NCI-H748 treated with DMSO at 0.1 percent for 48 hours (cell line): ENCODE measurements at places on chromosomes 1 and 21.

GRCh38 chr1:51203121-51203873, 32.8 kb upstream of the RNF11 start:
- no peak for DNase-seq

DNA sequence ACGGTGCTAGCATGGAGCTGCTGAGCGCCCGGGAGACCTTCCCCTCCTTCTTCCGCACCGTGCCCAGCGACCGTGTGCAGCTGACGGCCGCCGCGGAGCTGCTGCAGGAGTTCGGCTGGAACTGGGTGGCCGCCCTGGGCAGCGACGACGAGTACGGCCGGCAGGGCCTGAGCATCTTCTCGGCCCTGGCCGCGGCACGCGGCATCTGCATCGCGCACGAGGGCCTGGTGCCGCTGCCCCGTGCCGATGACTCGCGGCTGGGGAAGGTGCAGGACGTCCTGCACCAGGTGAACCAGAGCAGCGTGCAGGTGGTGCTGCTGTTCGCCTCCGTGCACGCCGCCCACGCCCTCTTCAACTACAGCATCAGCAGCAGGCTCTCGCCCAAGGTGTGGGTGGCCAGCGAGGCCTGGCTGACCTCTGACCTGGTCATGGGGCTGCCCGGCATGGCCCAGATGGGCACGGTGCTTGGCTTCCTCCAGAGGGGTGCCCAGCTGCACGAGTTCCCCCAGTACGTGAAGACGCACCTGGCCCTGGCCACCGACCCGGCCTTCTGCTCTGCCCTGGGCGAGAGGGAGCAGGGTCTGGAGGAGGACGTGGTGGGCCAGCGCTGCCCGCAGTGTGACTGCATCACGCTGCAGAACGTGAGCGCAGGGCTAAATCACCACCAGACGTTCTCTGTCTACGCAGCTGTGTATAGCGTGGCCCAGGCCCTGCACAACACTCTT, 1.1 kb downstream of the TAS1R3 start:
- no peak for DNase-seq

- peak; percentile 86 for DNase-seq
These were observed 35.1 kb downstream of the SLC2A1 start for GRCh38 chr1:42923367-42924081.

- no peak for DNase-seq
These were observed 311.9 kb downstream of the PCP4 start for GRCh38 chr21:40179166-40179565.

GRCh38 chr1:33257772-33258712, 1.8 kb downstream of the ZNF362 start:
- no peak for DNase-seq

DNA sequence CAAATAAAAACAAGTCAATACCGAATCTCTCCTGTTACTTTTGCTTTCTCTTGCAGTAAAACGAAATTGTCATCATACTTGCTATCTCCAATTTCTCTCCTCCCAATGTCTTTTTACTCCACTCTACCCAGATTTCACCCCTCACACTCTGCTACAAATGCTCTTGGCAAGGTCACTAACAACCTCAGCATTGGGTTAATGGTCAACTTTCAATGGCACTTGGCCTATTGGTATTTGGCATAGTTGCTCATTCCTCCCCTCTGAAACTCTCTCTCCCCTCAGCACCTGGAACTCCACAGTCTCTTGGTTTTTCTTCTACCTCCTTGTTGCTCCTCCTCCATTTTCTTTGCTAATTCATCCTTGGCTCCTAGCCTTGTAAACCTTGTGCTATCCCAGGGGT, 367.3 kb downstream of the PTPRU start:
- no peak for DNase-seq

DNA sequence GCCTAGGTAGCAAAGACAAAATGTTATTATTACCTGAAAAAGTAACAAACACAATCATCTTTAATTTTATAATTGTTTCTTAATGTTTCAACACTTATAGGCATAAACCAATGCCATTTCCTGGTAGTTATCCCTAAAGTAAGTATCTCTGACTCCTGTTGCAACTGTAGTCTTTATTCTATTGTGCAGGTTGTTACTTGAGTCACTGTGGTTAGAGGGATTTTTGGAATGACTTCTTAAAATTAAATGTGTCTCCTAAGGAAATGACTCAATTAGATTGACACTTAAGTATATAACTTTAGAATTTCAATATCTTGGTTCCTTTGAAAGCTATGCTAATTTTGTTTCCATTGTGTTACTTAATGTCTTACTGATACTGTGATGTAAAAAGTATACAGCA, 143.9 kb downstream of the PHTF1 start:
- no peak for DNase-seq

GRCh38 chr1:184289825-184290550, 96.8 kb upstream of the C1orf21 start:
- no peak for DNase-seq

- DNase-seq: no peak
These were observed 56.1 kb downstream of the GLIS1 start for GRCh38 chr1:53682881-53683280.

GRCh38 chr1:52234708-52235107, 92.8 kb downstream of the ZFYVE9 start:
- no peak for DNase-seq

GRCh38 chr1:237961754-237962153, 71.0 kb upstream of the ZP4 start:
- DNase-seq: no peak

DNA sequence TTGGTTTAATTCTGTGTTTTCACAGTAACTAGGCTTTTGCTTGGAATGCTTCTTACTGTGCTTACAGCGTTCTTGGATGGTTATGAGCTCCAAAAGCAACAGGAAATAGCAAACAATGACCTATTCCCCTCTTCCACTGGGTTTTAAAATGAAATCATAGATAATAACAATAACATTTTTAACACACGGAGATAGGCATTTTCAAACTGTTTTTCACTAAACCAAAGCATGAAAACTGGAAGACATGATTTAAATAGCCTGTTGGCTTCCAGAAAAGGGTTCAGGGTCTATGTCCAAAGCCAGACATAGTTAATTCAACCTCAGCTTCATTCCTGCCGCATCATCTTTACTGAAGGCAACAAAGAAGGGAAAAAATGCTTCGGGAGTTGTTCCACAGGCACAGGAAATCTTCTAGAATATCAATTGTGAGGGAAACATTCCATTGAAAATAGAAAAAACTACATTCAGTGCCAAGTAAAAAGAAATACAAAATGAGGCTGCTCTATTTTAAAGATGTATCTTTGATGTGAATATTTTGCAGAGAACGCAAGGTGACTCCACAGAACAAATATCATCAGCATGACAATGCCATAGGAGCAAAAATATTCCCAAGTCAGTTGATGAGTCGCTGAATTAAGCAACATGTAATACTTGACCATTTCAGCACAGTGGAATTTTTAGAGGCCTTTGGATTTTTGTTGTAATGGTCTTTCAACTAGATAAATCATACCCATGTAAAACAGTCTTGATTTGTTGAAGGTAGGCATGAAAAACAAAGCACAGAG, 80.7 kb downstream of the NID1 start:
- DNase-seq: no peak

DNA sequence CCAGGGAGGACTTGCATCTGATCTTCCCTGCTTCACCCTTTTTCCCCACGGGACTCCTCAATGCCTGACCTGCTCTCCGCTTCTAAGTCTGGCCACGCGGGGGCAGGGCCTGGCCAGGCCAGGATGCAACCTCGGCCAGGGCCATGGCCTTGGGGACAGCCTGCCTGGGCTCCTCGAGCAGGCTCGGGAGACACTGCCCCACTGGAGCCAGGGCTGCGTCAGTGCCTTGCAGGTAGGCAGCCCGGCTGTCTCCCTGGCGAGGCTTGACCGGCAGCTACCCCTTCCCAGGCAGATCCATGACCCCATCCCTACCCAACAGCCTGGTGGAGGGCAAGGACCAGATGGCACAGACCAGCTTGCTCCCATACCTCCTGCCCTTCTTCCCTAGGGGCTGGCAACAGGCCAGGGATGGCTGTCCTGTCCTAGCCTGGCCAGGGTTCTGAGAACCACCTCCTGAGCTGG, 2.7 kb upstream of the PRDM16 start:
- DNase-seq: no peak

- DNase-seq: no peak
These were observed 31.8 kb downstream of the DIPK1A start for GRCh38 chr1:92929461-92929860.

DNA sequence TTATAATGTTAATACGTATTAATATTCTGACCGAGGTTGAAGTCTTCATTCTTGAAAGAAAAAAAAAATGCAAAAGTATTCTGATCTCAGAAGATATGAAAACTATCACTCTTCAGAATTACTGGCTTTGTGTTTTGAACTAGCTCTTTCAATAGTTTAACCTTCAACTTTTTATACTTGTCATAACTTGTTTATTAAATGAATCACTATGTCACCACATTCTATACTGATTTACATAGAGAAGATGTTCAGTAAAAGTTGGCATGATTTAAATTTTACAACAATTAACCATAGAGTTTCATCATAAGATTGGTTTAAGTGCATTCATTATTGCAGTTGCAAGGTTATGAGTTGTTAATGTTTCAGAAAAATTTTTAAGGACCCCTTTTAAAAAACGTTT, 57.3 kb downstream of the HS2ST1 start:
- DNase-seq: no peak

- peak; percentile 85 for DNase-seq
These were observed 742 bp downstream of the ARTN start for GRCh38 chr1:43934101-43934985.

- DNase-seq: no peak
These were observed 24.9 kb upstream of the ATF3 start for GRCh38 chr1:212583643-212584042.

DNA sequence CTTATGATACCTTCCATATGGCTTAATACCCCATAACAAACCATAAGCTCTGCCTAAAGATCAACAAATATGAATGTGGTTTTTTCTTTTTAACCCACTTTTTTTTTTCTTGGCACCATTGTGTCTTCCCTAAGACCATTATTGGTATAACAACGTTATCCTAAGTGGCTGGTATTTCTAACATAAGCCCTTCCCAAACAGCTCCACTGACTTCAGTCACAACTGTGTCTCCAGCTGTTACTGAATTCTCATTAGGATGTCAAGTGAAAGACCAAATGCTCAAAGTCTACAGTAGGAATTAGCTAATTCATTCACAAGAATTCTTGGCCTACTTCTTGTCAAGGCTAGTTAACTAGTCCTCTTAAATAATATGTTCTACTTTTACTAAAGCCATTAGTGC, 4.2 kb upstream of the RXRG start:
- DNase-seq: no peak

DNA sequence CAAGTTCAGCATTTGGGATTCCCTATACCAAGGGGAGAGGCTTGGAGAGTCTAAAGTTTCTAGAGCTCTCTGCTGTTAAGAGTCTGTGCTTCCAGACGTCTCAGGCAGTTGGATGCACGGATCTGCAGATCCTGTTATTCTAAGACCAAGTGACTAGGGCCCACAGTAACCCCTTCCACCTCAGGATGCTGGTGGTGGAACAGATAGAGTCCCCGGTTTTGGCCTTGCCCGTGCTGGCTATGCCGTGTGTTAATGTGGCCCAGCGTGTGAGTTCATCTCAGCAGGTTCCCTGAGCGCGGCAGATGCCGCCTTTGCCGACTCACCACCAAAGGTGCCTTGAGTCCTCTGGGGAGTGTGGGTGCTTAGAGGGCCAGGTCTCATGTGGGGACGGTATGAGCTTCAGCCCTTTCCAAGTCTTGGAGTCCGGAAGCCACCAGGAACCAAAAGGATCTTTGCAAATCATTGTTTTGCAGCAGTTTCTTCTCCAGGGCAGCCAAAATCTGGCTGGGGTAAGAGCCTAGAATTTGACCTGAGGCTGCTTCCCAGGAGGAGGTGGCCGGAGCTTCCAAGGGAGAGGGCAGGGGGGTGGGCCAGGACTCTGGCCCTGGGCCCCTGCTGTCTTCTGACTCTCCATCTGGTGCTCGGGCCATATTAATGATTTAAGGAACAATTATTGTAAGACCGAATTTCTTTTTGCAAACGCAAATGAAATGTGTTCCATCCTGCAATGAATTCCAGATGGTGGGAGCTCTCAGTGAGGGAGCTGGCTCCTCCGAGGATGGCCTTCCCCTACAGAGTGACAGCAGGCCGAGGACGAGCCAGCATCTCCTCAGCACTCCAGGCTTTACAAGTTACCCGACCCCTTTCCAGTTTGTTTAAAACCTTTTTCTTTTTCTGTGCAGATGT, 205.7 kb downstream of the FOXD2 start:
- no peak for DNase-seq

- no peak for DNase-seq
These were observed 83.3 kb upstream of the SAMSN1 start for GRCh38 chr21:14629461-14629860.

DNA sequence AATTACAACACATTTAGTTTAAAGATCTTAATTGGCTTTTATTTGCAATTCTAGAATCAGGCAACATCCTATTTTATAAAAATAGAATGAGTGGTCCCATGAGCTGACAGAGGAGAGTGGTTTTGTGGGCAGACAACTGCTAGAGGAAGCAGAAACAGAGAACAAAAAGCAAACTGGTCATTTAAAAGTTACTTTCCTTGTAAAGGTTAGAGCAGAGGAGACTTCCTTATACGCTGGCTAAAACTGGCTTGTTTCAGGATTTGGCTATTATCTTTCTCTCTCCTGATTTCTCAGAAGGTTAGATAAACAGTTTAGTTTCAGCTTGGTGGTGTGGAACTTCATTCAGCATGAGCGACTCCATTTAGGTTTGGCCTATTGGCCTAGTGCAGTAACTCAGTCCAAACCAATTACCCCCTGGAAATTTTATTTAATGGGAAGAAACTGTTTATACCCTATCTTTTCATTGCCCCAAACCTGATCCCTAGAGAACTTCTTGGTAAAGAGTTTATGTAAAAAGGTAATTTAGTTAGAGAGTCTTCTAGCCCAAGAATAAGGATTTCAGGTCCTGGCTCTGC, 32.2 kb upstream of the IL20 start:
- DNase-seq: no peak

DNA sequence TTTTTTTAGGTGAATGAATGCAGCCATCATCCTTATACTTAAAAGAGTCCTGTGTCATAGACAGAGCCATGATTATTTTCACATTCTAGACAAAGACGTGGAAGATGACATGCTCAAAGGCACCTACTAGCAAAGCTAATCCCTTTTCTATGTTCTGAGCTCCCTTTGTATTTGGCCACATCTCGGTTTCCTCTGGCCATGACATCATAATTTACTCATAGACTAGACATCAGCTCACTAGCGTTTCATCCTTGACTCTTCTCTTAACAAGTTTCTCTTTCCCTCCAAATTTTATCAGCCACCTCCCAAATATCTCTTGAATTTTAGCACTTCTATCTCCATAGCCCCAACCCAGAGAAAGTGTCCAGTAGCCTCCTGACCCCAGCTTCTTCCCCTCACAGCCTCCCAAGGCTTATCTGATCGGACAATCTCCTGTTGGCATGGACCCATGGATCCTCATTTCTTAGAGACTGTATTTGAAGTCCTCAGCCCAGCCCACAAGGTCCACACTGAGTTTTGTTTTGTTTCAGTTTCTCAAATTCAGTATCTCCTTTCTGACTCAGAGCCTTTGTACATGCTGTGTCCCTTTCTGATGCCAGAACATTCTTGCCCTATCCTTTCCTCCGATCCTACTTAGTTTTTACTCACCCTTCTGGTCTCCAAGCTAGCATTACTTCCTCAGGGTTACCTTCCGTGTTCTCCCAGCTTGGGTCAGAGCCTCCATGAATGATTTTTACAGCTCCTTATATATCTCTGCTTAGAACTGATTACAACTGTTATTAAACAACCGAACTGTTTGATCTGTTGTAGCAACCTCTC, 33.0 kb upstream of the EPS8L3 start:
- DNase-seq: no peak
